CD8-positive, alpha-beta T cell (primary cell): ENCODE measurements at places on chromosomes 16 and 17.
A peak's percentile ranks its signal among the peaks of the same experiment; 100 is the strongest.

DNA sequence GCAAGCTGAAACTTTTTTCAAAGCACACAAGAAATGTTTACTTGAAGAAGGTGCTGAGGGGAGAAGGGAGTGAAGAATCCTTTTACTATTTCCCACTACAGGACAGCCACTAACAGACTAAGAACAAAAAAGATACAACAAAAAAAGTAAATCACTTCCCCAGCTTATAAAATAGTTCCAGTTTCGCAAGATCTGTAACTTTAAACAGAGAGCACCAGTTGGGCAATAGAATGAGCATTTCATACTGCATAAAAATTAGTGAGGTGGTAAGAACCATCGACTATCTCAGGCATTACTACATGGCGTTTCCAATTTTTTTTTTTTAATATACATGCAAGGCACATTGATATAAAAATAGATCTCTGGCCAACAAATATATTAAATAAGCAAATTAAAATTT is 11.1 kb downstream of the CRYBA1 start:
- no peak for DNase-seq

- no peak for DNase-seq
Observed at GRCh38 chr16:84820305-84820684, 510 bp downstream of the CRISPLD2 start.

DNA sequence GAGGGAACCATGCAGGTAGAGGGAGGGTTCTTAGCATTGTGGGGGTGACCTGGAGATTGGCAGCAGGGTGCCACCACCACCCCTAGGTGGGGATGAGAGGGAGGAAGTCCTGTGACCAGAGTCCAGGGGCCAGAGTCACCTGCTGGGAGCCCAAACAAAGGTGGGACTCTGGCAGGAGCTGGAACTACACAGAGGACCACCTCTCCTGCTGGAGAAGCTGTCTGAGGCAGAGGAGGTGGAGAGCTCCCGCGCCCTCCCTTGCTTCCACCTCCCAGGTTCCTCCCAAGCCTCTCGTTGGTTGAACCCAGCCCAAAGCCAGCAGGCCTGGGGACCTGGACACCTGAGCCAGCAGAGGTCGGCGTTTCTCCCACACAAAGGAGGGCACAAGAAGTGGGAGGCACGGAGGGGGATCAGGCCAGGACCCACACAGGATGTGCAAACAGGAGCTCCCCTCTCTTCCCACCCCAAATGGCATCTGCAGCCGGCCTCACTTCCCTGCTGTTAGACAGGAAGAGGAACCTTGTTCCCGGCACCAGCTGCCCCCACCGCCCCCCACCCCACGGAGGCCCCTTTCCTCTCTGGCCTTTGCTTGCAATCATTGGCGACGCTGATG is 154.6 kb downstream of the SEC14L1 start:
- DNase-seq, result no peak

- no peak for DNase-seq
Observed at GRCh38 chr16:50667497-50668367, 13.4 kb downstream of the SNX20 start.

GRCh38 chr16:4882633-4883285 is 35.5 kb downstream of the UBN1 start:
- no peak for DNase-seq

GRCh38 chr17:41278176-41278955 is 2.9 kb downstream of the KRTAP9-7 start:
- DNase-seq, result no peak

DNA sequence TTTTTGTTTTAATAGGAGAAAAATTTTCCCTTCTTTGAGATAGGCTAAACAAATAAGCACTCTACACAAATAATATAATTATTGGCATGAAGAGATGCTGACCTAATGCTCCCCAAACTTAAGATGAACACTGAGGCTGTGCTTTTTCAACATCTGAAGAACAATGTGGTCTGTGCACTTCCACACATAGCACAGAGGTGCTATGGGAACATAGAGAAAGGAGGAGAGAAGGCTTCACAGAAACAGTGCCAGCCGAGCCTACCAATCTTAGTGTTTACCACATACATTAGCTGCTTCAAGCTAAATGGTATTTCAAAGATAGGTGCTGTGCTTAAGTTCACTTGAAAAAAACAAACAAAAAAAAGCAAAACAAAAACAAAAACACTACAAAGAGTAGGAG is 72.4 kb downstream of the MYH10 start:
- no peak for DNase-seq

DNA sequence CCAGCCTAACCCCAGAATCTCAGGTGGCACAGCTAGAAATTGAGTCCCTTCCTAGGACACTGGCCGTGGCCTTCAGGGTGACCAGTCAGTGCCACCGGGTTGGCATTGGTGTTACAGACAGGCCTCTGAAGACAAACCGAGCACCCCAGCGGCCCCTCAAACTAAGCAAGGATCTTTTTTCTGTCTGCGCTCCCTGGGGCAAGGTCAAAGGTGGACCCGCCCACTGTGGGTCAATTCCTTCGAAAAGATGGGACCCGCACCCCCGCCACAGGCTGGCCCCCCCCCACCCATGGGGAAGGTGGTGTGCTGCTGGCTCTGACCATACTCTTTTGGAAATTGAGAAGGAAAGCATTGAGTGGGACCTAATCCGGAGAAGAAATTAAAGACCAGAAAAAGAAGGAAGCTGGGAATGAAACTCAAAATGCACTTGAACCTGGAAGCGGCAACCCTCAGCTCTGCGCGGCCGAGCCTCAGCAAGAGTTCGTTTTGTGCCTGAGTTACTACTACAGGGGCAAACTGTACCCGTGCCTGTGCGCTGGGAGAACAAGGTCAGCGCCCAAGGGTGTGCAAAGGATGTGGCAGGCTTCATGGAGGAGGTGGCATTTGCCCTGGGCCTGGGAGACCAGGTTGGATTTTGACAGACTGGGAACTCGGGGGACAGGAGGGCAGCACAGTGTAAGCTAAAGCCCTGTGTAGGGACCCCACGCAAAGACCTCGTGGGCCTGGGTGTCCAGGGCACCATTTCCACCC is 20.4 kb downstream of the TMC6 start:
- no peak for DNase-seq

DNA sequence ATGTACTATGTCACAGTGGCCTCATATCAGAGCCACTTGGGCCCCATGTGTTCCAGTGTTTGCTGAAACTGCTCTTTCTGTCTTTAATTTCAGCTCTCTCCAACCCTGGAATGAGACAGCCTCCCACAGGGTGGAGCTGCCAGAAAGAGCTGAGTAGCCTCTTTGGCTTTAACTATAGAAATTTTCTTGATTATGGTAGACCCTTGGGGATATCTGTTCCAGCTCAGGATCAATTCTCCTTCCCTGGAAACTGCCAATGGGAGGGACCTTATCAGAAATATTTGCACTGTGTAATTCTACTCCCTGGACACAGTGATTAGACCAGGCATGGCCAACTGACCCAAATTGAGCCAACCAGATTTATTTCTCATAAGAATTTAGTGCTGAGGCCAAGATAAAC is 39.0 kb upstream of the KDM8 start:
- no peak for DNase-seq

DNA sequence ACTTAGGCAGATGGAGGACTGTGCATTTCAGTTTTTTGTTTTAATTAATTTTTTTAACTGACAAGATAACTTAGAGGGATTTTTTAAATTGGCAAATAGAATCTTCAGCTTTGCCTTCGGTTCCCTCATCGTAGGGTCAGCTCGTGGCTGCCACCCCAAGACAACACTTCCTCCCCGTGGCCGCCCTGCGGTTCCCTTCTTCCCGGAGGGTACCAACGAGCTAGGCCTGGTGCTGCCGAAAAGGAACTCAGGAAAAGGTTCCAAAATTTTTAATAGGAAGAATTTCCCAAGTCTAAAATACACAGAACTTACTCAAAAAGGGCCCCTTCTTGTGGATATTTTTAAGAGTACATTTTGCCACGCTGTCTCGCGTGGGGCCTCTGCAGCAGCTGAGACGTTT is 210.4 kb upstream of the CHMP6 start:
- DNase-seq, result no peak

DNA sequence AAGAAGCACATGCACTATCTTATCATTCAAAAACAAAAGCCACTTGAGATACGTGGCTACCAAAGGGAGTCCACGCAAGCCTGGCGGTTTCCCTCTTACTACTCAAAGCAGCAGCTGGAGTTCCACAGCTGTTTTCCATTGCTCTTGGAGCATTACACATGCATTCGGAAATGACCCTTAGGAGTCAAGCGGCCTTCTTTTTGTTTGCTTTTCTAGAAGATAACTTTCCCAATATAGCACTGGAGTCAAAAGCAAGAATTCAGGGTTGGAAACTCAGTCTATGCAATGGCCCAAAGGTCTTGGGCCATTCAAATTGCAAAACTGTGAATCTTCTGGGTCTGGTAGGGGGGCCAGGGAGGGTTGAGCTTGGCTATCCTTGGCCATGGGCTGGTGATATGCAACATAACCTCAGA is 97.8 kb upstream of the MAF start:
- no peak for DNase-seq

- DNase-seq, result no peak
Observed at GRCh38 chr16:1630450-1631213, 18.5 kb downstream of the CRAMP1 start.

DNA sequence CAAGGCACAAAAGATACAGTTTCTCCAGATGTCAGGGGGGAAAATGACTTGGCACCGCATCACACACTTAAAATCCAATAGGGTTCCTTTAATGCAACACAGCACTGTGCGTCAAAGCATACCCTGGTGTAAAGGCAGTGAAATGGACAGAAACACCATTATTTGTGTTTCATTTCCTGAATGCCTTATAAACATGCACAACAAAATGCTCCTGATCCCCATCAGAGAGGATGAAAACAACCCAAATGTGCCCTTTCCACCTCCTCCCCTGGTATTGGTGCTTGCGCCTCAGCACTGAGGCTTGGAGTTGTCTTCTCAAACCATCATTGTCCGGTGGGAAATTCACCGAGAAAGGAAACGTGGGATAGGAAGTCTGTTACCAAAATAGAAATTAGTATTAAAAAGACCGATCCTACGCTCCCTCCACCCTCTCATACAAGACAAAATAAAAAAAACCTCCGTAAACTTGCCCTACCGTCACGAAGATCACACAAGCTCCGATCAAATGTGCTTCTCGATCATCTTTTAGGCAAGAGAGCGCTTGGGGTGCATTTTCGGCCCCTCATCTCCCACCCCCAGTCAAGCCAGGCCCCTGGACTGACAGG is 722 bp downstream of the CDC27 start:
- peak; percentile 23 for DNase-seq

DNA sequence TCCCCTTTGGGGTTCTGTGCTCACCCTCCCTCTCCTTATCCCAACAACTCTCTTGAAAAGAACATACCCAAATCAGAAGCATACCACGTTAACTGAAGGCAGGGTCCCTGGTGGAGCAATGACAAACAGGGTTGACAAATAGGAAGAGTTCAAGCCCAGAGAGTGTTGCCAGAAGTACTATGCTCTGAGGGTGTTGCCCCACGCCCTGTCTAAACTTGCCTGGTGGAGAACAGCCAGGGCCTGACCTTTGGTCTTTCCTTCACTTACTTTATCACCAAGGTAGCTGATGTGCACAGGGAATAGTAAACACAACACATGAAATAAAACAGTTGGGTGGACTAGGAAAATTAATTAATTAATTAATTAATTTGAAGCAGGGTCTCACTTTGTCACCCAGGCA is 23.3 kb downstream of the ZNF75A start:
- no peak for DNase-seq

- DNase-seq, result no peak
Observed at GRCh38 chr16:7090628-7091115, 242.0 kb upstream of the RBFOX1 start.

- no peak for DNase-seq
Observed at GRCh38 chr16:16025214-16025968, 76.0 kb downstream of the ABCC1 start.

GRCh38 chr16:75566758-75567255 is 628 bp downstream of the GABARAPL2 start:
- no peak for DNase-seq

DNA sequence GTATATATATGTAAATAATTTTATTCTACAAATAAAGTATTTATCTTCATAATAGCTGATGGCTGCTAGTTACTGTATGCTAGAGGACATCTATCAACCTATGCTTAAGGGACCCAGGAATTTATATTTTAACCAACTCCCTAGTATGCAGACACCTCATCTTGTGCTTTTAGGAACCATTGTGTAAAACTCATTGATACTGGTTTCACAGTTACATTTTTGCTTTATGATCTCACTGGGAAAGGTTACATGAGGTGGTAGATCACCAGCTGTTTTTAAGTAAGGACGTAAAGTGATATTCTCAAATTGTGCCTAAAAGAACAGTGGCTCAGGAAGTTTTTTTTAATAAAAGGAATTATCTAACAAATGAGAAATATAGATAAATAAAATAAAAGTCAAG is 56.4 kb downstream of the VMP1 start:
- DNase-seq, result no peak

DNA sequence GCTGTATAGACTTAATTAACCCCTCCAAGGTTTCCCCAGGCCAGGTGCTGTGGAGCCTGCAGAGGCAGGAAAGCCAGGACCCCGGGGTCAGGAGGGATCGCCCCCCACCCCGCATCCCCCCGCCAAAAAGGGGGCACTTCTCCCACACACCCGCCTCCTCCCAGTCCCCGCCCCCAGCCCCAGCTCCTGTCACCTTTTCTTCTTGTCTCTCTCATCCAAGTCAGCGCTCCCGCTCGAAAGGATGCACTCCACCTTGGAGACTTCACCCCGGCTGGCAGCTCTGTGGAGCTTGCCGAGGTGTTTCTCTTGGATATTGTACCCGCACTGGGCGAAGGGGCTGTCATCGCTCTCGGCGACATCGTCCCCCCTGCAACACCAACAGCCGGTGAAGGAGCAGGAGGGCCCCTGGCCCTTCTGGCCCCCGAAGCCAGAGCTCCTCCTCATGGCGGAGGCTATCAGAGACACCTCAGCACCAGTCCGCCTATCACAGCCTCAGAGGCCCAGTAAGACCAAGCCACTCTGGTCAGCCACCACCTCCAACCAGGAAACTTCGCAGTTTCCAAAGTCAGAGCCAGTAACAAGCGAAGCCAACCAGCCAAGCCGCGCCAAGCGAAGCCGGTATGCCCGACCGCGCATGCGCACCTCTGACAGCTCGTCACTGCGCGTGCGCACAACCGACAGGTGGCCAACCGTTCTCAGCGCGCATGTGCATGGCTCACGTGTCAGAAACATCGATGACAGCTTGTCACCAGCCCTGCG is 52.5 kb downstream of the SHCBP1 start:
- no peak for DNase-seq

DNA sequence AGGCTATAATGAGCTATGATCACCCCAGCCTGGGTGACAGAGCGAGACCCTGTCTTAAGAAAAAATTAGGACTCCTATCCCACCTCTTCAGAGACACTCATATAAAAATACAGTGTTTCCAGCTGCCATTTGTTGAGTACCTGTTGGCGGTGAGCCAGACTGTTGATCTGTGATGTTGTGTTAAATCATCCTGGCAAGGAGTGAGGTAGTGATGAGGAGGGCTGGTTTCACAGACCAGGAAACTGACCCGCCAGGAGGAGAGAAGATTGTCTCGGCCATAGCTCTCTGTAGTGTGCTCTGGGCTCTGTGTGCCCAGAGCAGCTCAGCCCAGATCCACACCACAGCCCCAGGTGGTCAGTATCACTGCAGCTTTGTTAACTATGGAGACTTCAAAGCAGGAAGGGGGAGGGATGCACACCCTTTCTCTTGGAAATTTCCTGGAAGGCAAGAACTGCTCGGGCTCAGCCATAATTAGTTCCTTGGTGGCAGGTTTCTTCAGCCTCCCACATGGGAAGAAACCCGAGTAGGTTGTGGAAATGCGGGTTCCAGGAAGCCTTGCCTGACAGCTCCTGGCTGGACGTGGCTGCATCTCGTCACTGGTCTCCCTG is 343.0 kb downstream of the SNX29 start:
- DNase-seq, result no peak
